A549 treated with RU486 at 1 μM for 4 hours (cell line): ENCODE measurements at places on chromosomes 3 and 15. TPM values are rescaled to one million over a fixed set of nuclear protein-coding genes. Genes with fewer than 3 reads are reported as not detected.

Gene KNG1
- total RNA-seq, result 0.09 TPM in 1 of 5 replicates, not detected in the others

Gene TP63
- total RNA-seq, result 0.28 to 0.70 TPM (median 0.43 TPM) in 5 replicates

Gene FAM98B
- 4.9 to 14.2 TPM (median 13.2 TPM) in 5 replicates for total RNA-seq

Gene CLRN1
- total RNA-seq, result not detected in 5 replicates

Gene EIF3J
- 70.6 to 130 TPM (median 101 TPM) in 5 replicates for total RNA-seq

Gene PTPRG
- 2.1 to 2.8 TPM (median 2.5 TPM) in 5 replicates for total RNA-seq
